ENCODE measurements at places on chromosomes 3 and 15.

DNA sequence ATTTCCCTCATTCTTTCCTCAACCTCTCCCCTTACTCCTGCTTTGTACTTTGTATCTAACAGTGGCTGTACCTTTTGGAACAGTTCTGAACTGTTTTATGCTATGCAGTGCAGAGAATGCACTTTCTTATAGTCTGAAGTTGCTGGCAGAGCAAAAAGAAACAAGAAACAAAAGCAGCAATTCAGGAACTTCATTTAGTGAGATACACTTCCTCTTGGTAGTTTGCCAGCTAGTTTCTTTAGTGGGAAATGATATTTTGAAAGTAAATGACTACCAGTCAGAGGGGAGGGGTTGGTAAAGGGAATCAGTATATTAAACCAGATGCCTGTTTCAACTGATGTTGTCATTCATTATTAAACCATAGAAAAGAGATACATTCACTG is 55.0 kb upstream of the CHD2 start:
- no peak for DNase-seq

DNA sequence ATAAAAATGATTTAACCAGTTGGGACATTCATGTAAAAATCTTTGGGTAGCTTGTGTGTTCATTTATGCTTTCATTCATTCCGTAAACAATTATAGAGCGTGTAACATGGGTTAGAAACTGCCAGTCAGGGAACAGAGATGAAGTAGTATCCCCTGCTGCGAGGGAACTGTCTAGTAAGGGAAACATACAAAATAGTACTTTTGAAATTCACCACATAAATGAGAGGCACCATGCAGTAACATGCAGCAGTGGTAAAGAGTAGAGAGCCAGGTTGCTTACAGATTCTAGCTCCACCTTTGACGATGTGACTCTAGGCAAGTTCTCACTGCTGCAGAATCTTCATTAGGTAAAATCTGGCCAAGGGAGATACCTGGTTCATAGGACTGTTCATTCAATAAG is 938 bp downstream of the DZIP3 start:
- no peak for DNase-seq

DNA sequence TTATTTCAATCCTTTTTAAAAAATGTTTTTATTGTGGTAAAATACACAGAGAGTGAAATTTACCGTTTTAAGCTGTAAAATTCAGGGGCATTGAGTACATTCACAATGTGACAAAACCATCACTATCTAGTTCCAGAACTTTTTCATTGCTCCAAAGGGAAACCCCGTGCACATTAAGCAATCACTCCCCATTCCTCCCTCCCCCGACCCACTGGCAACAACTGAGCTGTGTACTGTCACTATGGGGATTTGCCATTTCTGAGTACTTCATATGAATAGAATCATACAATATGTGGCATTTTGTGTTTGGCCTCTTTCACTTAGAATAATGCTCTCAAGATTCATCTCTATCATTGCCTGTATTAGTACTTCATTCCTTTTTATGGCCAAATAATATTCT is 45.5 kb upstream of the BOC start:
- DNase-seq = no peak

GRCh38 chr15:32717426-32718226 is at the start of gene GREM1:
GREM1 (plus strand) TSS chr15:32718004; CDS start chr15:32730691, 12,687 bp downstream.
- no peak for DNase-seq

DNA sequence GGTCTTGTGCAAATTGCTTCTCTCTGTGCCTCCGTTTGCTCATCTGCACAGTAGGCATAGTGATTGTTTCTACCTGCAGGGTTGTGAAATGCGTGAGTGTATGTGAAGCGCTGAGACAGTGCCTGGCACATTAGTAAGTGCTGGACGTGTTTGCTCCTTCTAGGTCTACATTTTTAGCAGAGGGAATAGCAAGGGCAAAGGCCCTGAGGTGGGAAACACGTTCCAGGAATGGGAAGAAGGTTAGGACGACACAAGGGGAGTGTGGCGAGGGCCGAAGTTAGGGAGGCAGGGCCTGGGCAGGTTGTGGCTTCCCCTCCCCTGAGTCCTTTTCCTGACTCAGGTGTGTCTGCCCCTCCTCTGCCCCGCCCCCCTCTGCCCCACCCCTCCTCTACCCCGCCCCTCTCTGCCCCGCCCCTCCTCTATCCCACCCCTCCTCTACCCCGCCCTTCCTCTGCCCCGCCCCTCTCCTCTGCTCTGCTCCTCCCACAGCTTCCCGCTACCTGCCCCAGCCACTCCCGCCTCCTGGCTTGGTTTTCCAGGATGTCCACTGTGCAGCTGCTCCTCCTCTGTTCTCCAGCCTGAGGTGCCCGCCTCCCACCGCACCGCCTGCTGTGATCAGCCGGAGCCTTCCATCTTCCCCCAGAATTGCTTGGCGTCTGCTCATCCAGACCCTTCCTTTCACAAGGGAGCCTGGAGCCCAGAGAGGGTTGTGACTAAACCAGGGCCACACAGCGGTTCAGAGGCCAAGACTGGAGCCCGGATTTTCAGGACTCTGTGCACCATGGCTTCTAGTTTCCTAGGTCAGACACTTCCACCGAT is 31.1 kb upstream of the SMAD6 start:
- DNase-seq = no peak

DNA sequence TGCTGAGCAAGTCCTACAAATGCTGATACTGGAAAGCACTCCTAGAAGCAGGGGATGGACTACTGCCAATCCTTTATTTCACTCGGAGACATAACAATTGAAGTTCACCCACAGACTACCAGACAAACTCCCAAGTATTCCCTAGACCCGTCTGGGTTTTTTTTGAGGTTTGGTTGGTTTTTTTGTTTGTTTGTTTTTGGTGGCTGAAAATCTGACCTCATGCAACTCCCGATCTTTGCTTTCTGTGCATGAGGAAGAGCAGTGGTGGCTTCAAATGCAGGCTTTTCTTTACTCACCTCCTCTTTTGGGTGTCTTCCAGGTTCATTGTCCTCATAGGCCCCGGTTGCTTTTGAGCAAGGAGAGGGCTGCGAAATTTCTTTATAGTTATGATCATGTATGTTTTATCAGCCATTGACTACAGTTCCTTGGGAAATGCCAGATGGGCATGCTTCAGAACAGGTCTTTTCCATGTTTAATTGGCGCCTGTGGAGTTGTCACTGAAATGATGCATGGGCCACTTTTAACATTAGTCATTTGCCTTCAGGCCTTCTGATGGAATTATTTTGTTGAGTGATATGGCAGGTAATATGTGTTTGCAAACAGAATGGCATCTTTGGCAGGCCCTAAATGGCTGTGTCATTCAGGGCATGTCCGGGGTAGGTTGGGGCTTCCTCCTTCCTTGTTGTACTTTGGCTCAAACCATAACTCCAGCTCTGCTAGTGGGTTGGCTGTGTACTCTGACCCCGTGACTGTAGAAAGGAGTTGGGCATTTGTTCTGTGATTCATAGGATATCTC is 81.3 kb upstream of the ZBED2 start:
- DNase-seq = no peak

GRCh38 chr15:70212963-70213315 is 115.2 kb upstream of the TLE3 start:
- no peak for DNase-seq

DNA sequence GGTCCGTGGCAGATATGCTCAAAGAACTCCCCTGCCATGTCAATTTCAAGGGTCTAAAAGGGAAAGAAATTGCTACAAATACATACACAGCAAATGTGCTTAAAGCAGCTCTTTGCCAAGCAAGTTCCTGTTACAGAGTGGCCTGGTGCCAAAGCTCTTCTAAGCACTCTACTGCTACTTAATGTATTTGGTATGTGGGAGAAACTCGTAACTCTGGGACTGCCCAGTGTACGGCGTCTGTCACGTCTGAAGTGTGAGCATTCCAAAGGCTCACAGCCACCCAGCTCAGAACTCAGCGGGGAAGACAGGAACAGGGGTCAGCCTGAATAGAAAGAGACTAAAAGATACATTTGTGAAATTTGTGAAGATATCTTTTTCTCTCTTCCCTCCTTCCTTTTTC is 54.6 kb downstream of the RBMS3 start:
- no peak for DNase-seq

- no peak for DNase-seq
Observed at GRCh38 chr15:88032787-88033186, 223.8 kb downstream of the NTRK3 start.

DNA sequence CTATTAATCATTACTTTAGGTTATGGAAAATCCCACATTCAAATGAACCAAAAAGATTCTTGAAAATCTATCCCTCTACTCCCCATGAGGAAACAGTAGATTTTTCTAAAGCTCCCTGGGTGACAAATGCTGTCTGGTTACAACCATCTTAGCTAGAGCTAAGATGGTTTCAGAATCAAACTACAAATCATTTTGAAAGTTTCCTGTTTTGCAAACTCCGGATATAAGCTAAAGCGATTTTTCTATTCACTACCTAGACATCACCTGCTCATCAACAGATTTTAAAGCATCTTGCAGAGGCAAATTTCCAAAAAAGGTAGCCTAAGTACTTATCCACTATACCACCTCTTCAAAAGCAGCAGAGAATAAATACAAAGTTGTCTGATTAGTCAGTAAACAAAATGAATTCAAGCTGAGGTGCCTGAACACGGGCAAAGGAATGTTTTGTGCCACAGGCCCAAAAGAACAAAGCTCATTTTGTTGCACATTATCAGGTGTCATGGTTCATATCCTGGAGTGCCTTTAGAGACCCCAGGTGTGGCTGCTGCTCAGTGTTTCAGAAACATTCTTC is 204.9 kb downstream of the TNIK start:
- no peak for DNase-seq

DNA sequence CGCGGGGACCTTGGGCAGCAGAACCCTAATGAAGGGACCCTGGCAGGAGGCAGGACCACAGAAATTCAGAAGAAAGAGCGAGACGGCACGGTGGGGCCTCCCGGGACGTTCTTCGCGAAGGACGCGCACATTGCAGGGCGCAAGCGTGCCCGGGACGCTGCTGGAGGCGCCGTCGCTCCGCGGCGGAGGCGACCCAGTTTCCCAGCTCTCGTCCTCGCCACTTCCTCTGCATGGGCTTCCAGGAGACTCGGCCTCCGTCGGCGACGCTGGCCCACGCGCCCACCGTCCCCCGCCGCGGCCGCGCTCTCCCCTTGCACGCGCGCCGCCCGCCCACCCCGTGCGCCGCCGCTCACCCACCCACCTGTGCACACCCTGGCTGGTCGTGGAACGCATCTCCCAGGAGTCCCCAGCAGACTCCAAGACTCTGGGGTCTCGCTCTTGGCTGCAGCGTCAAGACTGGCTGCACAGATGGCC is 31.8 kb upstream of the SMAD3 start:
- peak; percentile 18 for DNase-seq

- DNase-seq = no peak
Observed at GRCh38 chr15:73799466-73799865, 46.3 kb upstream of the INSYN1 start.

DNA sequence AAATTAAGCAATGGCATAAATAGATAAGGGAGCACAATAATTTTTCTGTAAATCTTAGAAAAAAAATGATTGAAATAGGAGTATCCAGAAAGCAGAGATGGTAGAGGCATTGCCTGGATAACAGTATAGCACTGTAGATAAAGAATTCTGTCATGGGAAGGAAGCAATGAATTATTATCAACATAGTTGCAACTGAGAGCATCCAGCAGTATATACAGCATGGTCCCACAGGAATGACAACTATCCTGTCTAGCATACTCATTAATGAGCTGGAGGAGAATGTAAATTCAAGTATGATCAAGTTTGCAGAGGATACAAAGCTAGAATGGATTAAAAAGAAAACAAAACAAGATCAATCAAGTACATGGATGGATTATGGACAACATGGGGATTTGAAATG is 90.8 kb downstream of the DPH6 start:
- no peak for DNase-seq

DNA sequence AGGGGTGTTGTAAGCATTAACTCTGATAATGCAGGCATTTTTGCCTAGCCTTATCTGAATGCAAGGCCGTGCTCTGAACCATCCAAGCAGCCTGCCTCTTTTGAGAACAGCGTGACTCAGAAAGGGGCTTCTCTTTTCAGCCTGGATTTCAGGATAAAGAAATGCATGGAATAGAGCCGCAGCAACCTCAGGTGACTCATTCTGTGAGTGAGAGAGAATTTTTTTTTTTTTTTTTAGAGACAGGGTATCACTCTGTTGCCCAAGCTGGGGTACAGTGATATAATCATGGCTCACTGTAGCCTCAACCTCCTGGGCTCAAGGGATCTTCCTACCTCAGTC is 20.6 kb upstream of the PDE8A start:
- no peak for DNase-seq

- DNase-seq = no peak
Observed at GRCh38 chr15:77474310-77474988, 53.8 kb downstream of the HMG20A start.

GRCh38 chr15:89749951-89750559 is 994 bp downstream of the MESP1 start:
- no peak for DNase-seq

DNA sequence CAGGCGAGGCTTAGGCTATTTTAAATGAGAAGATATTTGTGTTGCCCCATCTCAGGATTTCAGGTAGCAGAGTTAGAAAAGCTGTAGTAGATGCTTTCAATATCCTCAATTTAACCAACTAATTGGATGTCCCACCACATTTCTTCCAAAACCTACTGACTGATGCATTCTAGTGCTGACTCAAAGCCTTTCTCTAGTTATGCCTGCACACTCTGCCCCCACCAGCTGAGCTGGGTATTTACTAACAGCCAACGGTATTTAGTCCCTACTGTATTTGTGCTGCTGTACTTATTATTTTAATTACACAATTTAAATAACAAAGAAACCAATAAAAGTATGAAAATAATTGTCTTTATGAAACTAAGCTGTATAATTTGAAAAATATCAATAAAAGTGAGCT is 139.5 kb downstream of the OSBPL10 start:
- DNase-seq = no peak

DNA sequence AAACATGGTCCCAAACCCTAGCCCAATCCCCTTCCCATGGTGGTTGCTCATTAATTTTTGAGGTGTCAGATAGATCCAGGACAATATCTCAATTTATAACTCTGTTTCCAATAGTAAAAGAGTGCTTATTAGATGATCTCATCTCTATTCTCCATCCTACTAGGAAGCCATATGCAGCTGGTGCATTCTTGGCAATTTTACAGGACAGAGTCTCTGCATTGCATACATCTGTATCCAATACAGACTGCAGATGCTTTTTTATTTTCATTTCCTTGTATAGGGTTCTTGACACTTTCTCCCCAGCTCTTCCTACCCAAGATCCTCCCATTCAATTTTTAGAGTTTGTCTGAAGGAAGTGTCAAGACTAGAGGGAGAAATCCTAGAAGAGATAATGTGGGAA is 194.8 kb upstream of the DPH6 start:
- DNase-seq = no peak

DNA sequence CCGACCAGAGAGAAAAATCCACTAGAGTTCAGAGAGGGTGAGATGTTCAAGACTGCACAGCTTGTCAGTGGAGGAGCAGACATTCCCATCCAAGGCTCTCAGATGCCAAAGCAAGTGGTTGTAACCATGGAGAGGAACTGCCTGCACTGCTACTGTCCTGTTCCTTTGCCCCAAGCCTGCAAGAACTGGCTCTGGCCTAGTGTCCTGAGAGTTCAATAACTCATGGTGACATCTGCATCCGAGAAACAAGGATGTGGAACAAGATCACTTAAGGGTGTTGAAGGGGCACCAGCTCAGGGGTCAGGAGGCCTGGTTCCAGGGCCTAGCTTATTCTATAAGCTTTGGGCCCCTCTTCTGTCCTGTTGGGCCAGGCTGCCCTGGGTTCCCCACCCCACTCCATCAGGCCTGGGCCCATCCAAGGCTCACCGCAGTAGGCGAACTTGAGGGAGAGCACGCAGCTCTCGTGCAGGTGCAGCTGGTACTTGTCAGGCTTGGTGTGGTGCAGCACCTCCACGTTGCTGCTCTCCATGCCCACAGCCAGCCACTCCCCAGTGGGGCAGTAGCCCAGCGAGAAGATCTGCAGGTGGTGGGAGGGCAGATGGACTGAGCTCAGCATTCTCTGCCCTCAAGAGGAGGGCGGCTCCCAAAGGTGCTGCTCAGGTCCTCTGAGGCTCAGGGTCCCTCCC is 45.6 kb downstream of the TLE3 start:
- no peak for DNase-seq
